Esophagus squamous epithelium (tissue), 5 donors: ENCODE measurements at places on chromosomes 2 and 18.

DNA sequence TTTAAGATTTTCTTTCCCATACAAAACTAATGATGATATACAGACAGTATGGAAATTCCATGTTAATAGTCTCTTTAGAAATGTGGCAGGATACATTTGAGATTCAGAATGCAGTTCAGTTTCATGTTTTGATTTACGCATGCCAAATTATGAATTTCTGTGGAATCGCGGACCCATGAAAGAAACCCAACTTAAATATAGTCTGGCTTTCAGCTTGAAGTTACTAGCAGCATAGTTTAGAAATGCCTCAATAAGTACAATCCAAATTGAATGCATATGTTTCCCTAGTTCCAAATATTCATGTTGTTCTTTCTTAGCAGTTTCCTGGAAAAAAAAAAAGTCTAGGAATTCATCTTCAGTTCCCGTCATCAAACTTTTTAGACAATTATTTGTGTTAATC is 164.1 kb upstream of the RASGRP3 start:
- DNase-seq: no peak
- H3K4me1 ChIP-seq: no peaks in the 10 kb centered on the region
- no peaks in the 10 kb centered on the region for H3K27me3 ChIP-seq
- H3K27ac ChIP-seq: no peak overlapping the region
- H3K4me3 ChIP-seq: no peak overlapping the region

GRCh38 chr2:101160454-101160853 is 9.3 kb upstream of the TBC1D8 start:
- no peaks in the 10 kb centered on the region for H3K36me3 ChIP-seq
- no peaks in the 10 kb centered on the region for H3K27me3 ChIP-seq
- DNase-seq: no peak
- H3K27ac ChIP-seq: no peak overlapping the region
- no peak overlapping the region for H3K4me3 ChIP-seq

GRCh38 chr18:76353500-76353899 is 141.5 kb downstream of the ZNF516 start:
- H3K27me3 ChIP-seq: no peaks in the 10 kb centered on the region
- H3K36me3 ChIP-seq: no peaks in the 10 kb centered on the region
- H3K4me1 ChIP-seq: peaks cover 10% of the 10 kb centered on the region
- H3K27ac ChIP-seq: no peak overlapping the region

DNA sequence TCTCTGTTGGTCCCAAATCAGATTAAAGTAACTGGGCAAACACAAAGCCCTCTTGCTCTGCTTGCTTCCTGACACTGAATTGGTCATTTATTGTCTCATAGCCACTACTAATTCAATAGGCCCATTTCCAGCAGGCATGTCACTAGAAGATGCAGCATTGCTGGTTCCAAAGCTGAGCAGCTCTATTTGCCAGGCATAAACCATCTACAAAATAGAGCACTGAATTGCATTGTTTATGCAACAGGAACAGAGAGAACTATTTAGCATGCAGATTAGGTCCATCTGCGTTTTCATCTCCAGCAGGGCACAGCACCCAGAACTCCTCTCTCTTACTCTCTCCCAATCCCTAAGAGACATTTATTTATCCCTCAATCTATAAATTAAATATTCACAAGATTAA is 227.6 kb downstream of the SUCLG1 start:
- DNase-seq: no peak
- no peak overlapping the region for H3K27ac ChIP-seq
- H3K4me3 ChIP-seq: no peak overlapping the region
- no peaks in the 10 kb centered on the region for H3K4me1 ChIP-seq

- no peak for DNase-seq
- no peaks in the 10 kb centered on the region for H3K4me1 ChIP-seq
- H3K4me3 ChIP-seq: no peak overlapping the region
- H3K27me3 ChIP-seq: no peaks in the 10 kb centered on the region
- no peaks in the 10 kb centered on the region for H3K36me3 ChIP-seq
- no peak overlapping the region for H3K27ac ChIP-seq
Measured at GRCh38 chr2:61647044-61647443, 108.9 kb upstream of the XPO1 start.

DNA sequence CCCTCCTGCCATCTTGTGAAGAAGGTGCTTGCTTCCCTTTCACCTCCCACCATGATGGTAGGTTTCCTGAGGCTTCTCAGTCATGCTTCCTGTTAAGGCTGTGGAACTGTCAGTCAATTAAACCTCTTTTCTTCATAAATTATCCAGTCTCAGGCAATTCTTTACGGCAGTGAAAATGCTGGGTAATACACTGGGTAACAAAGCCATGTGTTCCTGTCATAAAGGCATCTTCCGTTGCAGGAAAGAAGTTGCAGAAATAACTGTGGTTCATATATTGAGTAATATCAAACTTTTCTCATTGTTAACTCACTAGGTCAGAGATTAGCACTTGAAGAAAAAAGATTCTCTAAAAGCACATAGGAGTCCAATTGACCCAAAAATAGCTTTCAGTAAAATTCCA is 163.9 kb upstream of the HNMT start:
- peaks cover 2% of the 10 kb centered on the region for H3K4me1 ChIP-seq
- H3K27me3 ChIP-seq: no peaks in the 10 kb centered on the region
- H3K27ac ChIP-seq: no peak overlapping the region
- no peak for DNase-seq

DNA sequence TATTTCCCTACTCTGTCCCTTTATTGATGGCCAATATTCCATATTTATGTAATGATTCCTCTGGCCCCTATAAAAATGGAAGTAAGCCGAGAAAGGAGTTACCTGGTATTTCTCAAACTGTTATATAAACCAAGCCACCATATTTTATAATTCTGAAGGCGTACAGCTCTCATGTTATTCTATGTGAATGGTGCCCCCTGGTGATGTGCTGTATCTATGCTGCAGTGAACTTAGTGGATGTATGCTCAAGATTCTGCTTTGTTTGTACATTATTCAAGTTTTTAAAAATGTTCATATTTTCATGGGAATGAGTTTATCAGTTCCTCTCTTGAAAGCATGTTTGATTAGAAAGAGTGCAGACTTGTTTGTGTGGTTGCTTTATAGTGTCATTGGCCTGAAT is 194.5 kb upstream of the LRRTM1 start:
- H3K27me3 ChIP-seq: no peaks in the 10 kb centered on the region
- H3K36me3 ChIP-seq: no peaks in the 10 kb centered on the region
- H3K4me3 ChIP-seq: no peak overlapping the region
- no peaks in the 10 kb centered on the region for H3K4me1 ChIP-seq

DNA sequence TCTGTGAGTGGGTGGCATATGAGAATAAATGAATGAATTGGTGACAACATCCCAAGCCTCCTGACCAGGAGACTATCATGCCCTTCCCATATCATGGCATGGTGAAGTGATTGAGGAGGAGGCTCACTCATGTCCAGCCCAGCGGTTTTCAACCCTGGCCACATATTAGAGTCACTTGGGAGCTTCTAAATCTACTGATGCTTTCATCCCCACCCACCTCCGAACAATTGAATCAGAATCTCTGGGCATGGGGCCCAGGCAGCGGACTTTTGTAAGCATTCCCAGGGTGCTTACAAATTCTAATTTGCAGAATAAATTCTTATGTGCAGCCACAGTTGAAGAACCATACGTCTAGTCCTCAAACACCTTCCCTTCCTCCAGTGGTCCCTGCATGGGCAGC is 81.7 kb upstream of the SEC11C start:
- H3K4me1 ChIP-seq: no peaks in the 10 kb centered on the region
- no peak overlapping the region for H3K27ac ChIP-seq
- H3K27me3 ChIP-seq: no peaks in the 10 kb centered on the region
- no peaks in the 10 kb centered on the region for H3K36me3 ChIP-seq
- no peak for DNase-seq
